ENCODE measurements at places on chromosomes 4 and X. TPM values are rescaled to one million over a fixed set of nuclear protein-coding genes. Genes with fewer than 3 reads are reported as not detected.

MAGEC2 gene
- not detected for total RNA-seq

INPP4B gene
- total RNA-seq: 39.1 TPM

MTMR8 gene
- 0.54 TPM for total RNA-seq

VCX3A gene
- total RNA-seq: not detected

DDIT4L gene
- total RNA-seq: 3.4 TPM

PLK4 gene
- total RNA-seq: 2.6 TPM

NLRP2B gene
- total RNA-seq: not detected

TASL gene
- total RNA-seq: 0.33 TPM

TLR10 gene
- total RNA-seq: not detected

WNK3 gene
- total RNA-seq: 0.88 TPM

RRAGB gene
- 9.9 TPM for total RNA-seq

SMS gene
- total RNA-seq: 52.9 TPM

ASMT gene
- total RNA-seq: not detected

TRIM75 gene
- not detected for total RNA-seq

GJB1 gene
- total RNA-seq: not detected

All from heart left ventricle (tissue), 16 donors.